Fibroblast of mammary gland (primary cell): ENCODE measurements at places on chromosomes 12 and 14.
A peak's percentile ranks its signal among the peaks of the same experiment; 100 is the strongest.

DNA sequence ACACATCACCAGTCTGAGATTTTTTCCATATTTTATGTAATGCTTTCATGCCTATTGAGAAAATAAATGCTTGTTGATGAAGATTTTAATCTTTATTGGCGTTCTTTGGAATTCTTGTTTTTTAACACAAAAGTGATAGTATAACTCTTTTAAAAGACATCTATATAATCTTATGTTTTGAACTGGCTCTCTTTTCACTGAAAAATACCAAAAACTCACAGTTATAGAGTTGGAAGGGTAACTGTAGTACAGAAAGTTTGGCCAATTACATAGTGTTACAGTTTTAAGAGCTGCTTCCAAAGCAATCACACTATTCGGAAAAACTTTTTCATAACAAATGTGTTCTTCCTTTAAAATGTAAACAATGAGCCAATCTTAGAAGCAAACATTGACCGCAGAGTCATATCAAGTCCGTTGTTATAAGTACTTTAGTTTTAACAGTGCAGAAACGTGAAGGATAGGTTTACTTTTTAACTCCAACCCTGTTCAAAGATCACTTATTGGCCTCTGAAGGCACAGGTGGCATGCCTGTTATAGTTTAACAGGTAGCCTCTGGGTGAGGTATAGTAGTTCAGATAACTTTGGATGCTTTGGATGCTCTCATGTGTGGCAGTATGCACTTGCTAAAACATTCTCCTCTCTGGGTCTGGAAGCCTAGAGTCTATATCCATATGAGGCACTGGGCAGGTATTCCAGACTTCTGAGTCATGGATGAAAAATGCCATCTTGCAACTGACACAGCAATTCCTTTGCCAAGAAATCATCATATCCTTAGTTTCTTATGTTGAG, 12.1 kb upstream of the NTN4 start:
- peak; percentile 81 for DNase-seq

- no peak for DNase-seq
Observed at GRCh38 chr12:111037047-111037446, 116.7 kb upstream of the MYL2 start.

GRCh38 chr14:99127651-99128167, 144.3 kb downstream of the BCL11B start:
- no peak for DNase-seq

DNA sequence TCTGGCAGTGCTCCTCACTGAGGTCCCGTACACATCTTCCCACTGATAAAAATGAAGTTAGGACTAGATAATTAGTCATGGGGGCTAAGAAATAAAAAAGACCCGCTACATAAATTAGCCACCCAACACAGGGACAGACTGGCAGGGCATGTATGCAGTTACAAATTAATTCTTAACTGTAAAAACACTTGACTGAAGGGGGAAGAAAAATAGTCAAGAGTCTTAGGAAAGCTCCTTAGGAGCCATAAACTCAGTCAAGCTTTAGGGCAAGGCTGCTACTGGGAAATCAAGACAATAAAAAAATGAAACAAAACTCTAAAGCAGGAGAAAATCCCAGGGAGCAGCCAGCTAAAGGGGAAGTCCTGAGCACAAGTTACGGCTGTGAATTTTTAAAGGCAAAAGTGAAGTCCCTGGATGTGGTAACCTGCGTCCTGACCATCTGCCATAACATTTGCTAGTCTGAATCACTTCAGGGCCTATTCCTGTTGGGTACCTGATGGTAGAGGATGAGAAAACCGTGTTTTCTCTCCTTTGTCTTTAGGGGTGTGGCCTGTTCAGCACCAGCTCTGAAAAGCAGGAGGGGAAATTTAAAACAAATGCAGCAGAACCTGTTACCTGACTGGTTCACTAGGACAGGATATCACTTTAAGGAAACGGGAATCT, 7.5 kb upstream of the NPFF start:
- DNase-seq: no peak

DNA sequence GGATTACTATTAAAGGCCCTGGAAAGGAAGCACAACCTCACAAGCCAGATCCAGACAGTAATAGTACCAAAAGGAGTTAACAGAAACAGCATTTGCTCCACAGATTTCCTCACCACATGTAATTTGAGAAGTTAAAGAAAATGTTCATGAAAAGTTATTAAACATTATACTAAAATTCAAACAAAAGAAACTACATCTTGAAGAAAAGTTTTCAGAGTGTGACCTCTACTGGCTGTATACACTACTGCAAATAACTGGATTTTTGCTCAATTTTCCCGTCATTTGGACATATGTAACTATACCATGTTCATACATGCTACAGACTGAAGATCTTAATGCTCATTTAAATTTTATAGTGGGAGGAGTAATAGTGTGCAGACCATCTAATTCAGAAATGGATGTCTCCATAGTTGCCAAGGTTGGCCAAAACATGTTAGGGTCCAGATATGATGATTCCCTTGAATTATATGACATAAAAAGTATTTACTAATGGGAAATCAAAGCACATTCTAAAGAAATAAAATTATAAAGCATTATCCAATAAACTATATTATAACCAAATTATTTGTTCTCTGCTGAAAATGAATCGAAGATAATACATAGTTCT, 5.6 kb downstream of the KRR1 start:
- DNase-seq: peak; percentile 57

- DNase-seq: no peak
Observed at GRCh38 chr14:97196336-97196735, 399.2 kb downstream of the VRK1 start.

GRCh38 chr14:79842270-79842669, 369.0 kb downstream of the DIO2 start:
- peak; percentile 91 for DNase-seq

DNA sequence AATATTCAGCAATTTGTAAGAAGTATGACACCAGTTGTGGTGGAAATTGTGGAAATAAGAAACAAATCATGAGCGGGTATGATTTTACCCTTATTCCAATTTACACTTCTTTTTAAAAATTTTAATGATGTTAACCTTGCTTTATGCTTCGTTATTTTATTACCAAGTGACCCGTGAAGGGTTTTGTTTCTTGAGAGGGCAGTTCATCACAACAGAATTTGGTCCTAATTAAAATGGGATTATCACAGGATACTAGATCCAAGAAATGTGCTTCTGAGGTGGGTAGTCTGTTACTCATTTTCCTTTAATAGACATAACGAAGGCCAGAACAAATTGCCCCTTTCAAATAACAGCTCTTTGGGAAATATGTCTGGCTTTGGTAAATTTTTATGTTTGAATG, 25.5 kb upstream of the RASSF8 start:
- DNase-seq: no peak
